Esophagus squamous epithelium (tissue), 5 donors: ENCODE measurements at places on chromosomes 5 and 9.

- no peak for DNase-seq
Measured at GRCh38 chr5:2014058-2014610, 131.4 kb upstream of the IRX4 start.

DNA sequence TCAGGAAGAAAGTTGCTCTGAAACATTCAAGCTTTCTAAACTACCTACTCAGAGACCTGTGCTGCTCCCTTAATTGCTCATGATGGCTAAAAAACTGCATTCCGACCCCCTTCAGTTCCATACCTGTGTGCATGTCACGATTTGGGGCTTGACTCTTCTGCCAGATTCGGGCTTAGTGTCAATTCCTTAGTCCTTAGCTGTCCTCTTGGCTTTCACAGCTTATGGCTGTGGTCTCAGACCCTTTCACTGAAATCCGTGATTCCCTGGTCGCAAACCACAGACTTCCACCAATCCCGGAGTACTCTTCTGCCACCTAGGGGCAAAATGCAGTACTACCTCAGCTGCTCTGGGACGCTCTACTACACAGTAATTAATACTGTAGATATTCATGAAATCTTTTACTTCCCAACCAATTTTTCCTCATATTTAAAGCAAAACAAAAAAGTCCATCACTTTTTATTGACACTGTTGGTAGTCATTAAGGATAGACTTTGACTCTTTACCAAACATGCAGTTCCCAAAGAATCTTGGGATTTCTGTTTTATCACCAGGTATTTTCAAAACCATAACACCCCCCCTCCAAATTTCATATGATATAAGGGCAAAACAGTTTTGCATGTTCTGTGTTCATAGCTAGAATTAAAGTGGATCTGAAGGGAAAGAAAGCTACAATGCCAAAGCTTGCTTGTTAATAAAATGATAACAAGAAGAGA is 617.4 kb downstream of the SLCO4C1 start:
- DNase-seq = no peak

DNA sequence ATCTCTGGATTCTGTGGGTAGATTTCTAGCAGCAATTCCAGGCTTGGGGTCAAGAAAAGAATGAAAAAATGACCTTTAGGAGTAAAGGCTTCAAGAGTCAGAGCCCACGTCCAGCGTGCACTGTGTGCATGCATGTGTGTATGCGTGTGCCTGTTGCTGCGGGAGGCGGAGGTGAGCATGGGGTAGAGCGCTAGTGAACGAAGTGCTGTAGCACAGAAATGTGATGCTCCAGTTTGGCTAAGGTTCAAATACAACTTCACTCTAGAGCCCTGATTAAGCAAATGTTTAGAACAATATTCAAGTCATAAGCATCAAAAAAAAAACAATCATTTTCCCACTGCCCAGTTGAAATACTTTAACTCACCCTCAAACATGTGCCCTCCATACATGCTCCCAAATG is 403.9 kb downstream of the ZNF608 start:
- DNase-seq = no peak

DNA sequence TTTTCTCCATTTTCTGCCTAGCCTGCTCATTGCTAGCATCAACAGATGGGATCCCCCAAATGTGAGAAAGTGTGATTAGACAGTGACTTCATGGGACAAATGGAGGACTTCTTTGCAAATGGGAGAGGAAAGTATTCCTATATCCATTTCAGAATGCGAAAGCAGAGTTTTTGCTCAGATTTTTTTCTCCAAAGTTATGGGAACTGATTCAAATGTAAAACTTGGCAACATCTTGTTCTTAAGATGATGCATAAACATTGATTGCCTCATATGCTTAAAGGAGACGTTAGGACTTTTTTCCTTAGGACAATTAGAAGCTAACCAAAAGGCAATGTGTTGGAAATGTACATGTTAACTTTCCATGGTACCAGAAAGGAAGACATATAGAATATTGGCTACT is 704.3 kb upstream of the ZNF608 start:
- no peak for DNase-seq

- DNase-seq = no peak
Measured at GRCh38 chr9:17900606-17901005, 321.7 kb downstream of the SH3GL2 start.

DNA sequence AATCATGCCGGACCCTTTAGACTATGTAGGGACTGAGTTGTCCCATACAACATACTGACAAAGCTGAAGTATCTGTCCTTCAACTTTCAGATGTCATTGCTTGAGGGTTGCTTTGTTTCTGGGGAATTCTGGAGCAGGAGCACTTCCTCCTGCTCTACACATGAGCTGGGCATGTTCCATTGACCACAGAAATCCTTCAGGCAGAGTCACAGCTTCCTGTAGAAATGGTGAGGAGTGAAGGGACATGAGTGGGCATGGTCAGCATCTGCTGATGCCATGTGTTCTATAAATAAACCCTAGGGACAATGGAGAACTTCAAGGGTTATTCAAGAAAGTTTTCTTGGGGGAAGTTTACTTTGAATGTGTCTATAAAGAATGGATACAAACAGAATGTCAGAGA is 296.6 kb upstream of the FBXL7 start:
- DNase-seq = no peak

DNA sequence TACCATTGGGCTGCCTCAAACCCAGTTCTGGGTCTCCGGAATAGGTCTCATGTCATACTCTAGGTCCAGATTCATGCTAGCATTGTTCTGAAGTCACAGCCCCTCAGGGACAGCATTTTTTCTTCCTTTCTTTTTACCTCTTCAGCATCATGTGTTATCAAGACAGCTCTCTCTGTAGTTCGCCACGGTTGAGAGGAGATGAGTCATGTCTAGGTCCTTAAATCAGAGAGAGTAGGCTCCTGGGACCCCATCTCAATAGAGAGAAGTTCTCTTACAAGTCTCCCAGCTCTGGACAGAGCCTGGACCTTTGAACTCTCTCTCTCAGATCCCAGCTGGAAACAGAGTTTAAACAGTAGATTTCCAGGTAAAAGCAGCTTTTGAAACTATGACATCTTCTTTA is 332.4 kb upstream of the CD180 start:
- no peak for DNase-seq

- DNase-seq = no peak
Measured at GRCh38 chr9:121556580-121556979, 56.9 kb upstream of the GGTA1 start.

GRCh38 chr9:17839776-17840175 is 260.9 kb downstream of the SH3GL2 start:
- DNase-seq = no peak

DNA sequence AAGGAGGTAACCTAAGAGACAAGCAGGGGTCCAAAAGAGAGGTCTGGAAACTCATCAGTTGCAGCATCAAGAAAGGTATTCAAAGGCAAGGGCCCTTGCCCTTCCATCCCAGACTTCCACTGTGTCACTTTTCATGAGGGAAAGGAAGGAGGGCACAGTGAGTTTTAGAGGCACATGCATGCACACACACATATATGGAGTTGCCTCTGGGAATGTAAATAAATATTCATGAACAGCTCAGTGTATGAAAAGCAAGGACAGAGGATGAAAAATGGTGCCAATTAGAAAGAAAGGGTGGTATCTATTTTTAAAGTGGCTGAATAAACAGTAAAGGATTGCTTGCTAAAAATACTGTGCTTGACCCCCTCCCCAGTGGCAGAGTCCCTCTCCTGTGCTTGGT is 105.3 kb upstream of the LRRTM2 start:
- DNase-seq = no peak

GRCh38 chr5:32233220-32233695 is 59.1 kb upstream of the GOLPH3 start:
- no peak for DNase-seq

- no peak for DNase-seq
Measured at GRCh38 chr5:145237843-145238242, 597.3 kb downstream of the PRELID2 start.

DNA sequence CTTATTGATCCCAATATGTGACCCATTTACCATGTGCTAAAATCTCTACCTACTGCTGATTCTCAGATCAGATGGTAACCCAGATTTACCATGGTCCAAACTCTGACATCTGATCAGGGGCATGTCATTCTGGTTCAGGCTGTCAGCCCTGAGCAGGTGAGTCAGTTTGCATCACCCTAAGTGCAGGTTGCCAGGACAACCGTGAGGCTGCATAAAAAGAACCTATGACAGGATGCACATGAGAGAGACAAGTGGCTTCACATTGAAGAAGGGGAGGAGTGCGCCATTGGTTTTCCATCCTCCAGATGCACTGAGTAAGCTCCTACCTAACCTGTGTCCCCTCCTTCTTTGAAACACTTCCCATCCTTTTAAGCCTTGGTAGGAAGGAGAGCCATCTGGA is 801 bp upstream of the PRSS3 start:
- DNase-seq = no peak

GRCh38 chr9:125189011-125189360 is 617 bp downstream of the PPP6C start:
- DNase-seq = no peak

GRCh38 chr9:131747352-131747751 is 7.5 kb upstream of the RAPGEF1 start:
- DNase-seq = no peak

DNA sequence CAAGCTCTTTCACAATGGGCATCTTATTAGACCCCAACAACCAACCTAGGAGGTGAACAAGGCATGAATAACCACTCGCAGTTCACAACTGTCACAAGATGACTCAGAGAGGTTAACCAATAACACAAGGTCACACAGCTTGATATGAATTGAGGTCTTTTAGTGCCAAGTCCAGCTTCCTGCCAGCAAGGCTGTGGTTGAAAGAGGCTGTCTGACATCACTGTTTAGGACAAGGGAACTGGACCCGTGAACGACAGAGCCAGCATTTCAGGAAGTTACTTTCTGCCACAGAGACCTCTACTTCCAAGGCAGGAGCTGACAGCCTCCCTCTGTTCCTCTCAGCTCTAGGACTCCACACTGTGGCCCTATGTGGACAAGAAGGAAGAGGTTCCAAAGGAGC is 53.4 kb upstream of the ALDH1B1 start:
- DNase-seq = no peak

DNA sequence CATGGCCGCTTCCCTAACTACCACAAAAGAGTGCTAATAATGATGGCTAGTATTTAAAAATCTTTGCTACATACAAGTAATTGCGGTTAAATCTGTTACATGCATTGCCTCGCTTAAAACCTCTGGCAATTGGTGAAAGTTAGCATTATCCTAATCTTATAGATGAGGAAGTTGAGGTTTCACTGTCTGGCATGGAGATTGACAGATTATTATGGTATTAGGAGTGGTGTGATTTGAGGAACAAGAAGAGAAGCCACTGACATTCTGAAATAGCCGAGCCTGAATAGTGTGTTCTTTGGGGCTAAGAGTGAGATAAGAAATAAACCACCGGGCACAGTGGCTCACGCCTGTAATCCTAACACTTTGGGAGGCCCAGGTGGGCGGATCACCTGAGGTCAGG is 45.3 kb upstream of the DPYSL3 start:
- DNase-seq = no peak

- DNase-seq = no peak
Measured at GRCh38 chr5:178531786-178532185, 58.4 kb downstream of the COL23A1 start.

DNA sequence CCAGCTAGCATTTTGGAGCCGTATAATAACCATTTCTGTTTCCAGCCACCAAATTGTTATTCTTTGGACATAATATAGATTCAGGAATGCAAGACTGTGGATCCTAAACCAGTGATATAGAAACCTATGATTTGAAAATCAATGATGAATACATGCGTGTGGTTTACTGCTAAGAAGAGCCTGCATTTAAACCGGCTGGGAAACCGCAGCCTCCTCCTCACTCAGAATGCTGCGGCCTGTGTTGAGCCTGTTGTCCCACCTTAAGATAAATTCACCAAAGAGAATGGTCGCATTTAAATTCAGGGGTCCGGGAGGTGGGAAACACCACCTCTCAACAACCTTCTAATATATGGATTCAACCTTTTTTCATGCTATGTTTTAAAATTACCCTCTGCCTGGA is 148.0 kb downstream of the MEF2C start:
- DNase-seq = no peak

DNA sequence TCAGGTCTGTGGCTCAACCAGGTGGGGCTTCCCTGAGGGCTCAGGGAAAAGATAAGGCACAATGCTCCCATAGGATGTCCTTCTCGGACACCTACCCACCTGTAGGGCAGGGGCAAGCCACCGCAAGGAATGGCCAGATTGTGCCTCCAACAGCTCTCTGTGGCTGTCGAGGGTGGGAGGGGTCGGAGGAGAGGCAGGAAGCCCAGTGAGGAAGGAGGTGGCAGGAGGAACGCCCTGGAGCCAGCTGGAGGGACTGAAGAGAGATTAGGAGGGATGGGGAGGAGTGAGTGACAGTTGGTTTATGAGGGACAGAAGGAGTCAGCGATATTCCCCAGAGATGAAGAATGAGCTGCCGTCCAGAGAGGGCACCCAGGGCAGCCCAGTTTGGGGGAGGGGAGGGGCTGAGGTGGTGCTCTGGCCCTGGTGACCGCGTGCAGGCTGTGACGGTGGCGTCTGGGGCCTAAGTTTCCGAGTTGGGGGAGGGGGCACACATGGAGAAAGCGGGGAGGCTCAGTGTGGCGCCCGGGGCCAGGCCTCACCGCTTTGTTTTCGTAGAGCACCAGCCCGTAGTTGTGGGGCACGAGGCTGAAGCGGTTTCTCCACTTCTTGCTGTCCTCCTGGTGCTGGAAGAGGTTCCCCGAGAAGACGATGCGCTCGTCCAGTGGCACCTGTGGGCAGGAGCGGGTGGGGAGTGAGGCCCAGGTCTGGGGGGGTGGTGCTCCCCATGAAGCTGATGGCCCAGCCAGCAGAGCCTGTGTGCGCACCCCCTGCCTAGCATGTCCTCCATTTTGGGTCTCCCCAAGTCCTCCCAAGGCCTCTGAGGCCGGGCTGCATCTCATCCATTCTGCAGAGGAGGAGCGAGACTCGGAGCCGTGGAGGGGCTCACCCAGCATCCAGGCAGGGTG is 75.6 kb downstream of the LRSAM1 start:
- no peak for DNase-seq

DNA sequence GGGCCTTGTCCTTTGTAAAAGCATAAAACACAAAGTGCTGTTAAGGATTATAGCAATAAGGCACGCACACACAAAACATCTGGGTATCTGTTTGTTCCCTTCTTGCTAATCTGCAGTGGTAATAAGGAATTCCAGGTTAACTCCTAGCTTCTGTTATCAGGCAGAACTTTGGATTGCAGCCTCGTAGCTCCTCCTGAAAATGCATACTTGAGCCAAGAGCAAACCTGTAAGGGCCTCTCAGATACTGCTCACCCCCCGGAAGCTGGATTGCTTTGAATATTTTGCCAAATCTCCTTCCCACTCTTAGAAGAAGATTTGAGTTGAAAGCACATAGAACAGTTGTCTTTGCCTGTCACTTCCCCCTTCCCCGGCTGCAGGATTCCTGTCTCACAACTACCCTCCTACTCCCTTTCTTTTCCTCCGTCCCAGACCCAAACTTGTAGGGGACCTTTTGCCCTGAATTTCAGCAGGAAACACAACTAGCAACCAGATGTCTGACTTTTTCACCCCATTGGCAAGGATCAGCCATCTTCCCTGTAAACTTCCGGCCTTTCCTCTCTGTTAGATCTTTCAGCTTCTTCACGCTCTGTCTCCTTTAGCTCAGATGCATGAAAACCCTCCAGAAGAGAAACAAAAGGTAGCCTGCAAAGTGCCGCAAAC is 28.2 kb upstream of the SMAD5 start:
- no peak for DNase-seq
